ENCODE measurements at places on chromosomes 5 and 9.

DNA sequence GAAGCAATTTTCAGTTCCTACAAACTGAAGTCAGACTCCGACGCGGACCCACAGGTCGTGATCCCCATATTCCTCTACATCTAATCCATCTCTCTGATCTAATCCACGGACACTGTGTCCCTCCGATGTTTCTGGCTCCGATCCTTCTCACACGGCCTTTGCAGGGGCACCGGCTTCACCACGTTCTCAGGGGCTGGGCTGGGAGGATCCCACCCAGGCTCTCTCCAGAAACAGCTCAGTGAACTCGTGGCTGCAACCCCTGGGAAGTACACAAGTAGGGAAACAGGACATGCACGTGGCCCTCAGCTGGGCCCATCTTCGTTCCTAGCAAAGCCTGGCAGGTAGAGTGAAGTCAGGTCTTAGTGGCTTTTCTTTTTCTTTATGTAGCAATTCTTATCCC, 49.1 kb upstream of the OLFM1 start:
- DNase-seq = no peak

DNA sequence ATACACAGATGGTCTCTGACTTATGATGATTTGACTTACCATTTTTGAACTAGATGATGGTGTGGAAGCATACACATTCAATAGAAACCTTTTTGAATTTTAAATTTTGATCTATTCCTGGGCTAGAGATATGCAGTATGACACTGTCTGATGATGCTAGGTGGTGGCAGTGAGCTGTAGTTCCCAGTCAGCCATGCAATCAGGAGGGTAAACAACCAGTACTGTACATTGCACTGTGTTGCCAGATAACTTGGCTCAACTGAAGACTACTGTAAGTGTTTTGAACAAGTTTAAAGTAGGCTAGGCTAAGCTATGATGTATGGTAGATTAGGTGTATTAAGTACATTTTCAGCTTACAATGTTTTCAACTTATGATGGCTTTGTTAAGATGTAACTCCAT, 859.1 kb upstream of the ARRDC3 start:
- DNase-seq = no peak

GRCh38 chr9:91934654-91935053, 15.4 kb downstream of the ROR2 start:
- DNase-seq = no peak

DNA sequence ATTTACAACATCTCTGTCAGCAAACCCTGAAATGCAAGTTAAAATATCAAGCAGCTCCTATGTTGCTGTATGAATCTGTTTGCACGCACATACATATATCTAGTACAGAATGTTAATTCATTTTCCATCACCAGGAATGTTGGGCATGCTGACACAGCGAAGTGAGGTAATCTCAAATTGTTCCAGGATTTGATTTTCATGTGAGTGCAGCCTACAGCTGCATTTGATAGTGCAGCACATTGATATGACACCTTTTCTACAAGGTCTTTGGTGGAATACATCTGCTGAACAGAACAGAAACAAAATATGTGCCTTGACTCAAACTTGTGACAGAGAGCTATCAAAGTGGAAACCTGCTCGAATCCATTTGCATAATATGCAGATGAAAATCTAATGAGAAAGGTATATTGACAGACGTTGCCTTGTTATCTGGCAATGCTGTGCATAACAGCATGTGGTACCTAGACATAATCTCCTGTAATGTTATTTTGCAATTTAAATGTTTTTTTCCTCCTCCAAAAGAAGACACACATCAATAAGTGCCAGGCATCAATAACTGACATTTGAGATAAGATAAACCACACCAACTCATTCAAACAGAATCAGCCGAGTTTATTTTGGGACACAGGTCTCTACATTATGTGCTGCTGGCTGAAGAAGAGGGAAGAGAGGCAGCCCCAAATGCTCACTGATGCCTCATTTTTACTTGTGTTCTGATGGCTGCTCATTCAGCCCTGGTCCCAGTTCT, 512.2 kb downstream of the ZNF608 start:
- no peak for DNase-seq

GRCh38 chr5:158929552-158930218, 170.0 kb downstream of the EBF1 start:
- DNase-seq = no peak
